Cerebellum (tissue), 4 donors: ENCODE measurements at places on chromosomes 2 and 18. TPM values are rescaled to one million over a fixed set of nuclear protein-coding genes. Genes with fewer than 3 reads are reported as not detected.
A peak's percentile ranks its signal among the peaks of the same experiment; 100 is the strongest.

Gene FAM124B
- 5.2 TPM for total RNA-seq

Gene VWA3B
- total RNA-seq = 0.73 TPM

Gene NOSTRIN
- total RNA-seq = 8.7 TPM

Gene RAB6C
- 1.2 TPM for total RNA-seq

Gene CHRNG
- total RNA-seq = not detected

Gene KCNG2
- 2.1 TPM for total RNA-seq

Gene NMS
- not detected for total RNA-seq

Gene TRIM43
- total RNA-seq = 1.1 TPM

Gene DSG4
- not detected for total RNA-seq

Gene TFCP2L1
- total RNA-seq = 0.45 TPM

Gene RGPD3
- 0.82 TPM for total RNA-seq

GRCh38 chr2:19894134-19894792, 7.5 kb downstream of the TTC32 start:
- no peak for DNase-seq

DNA sequence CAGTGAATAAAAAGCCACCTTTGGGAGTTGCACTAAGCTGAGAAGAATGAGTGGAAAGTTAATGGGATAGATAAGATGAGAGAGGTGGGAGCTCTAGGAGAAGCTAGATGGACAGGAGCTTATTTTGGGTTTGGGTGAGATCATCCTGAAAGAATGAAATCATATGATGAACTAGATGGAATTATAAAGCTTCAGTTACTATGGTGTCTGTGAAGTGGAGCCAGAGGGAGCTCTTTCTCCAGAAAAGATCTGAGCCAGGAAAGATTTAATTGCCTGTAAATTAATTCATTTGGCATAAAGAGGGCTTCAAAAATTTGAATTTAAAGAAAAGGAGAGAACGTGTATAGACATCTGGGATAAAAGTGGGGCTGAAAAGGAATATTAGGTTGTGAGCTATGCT, 10.3 kb downstream of the DNAH6 start:
- DNase-seq = no peak

DNA sequence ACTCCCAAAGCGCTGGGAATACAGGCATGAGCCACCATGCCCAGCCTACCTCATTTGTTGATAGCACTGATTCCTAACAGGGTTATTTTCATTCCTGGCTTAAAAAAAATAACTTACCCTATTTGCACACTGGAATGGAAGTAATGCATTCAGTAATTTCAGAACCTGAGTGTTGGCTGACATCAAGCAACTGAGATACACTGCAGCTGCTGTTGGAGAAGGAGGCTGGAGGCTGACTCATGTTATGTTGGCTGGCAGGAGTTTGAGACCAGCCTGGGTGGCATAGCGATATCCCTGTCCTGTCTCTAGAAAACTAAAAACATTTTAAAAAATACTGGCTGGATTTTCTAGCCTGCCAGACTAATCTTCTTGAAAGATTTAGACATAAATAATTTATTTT, 385.1 kb upstream of the MEX3C start:
- no peak for DNase-seq

DNA sequence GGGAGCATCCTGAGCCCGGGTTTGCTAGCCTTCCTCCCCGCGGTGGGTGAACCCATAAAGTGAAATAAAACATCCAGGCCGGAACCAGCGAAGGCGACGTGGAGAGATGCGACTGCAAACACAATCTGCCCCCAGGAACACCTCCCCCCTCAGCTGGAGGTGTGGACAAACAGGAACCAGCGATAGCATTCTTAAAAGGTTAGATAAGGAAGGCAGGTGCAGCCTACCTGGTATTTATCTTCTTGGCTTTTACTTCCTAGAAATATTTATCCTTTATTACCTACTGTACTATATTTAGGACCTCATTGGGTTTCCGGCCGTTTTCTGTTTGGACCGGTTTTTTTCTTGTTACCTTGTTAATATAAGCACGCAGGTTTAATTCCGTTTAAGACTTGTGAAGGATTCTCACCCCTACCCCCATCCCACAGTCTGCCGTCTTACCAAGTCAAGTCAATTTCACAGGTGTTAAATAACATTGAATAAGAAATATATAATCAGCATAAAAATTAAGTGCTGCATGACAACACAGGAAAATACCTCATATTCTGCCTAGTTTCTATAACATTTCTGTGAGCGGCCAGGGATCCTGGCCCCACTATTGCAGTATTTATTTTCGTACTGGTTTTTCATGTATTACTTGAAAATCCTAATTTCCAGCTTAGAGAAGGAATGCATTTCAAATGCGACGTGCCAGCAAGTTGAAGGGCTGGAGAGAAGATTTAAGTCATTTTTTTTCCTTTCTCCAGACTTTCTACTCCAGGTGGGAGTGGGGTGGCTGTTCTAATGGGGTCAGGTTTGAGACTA, 224.0 kb upstream of the ID2 start:
- DNase-seq = no peak

DNA sequence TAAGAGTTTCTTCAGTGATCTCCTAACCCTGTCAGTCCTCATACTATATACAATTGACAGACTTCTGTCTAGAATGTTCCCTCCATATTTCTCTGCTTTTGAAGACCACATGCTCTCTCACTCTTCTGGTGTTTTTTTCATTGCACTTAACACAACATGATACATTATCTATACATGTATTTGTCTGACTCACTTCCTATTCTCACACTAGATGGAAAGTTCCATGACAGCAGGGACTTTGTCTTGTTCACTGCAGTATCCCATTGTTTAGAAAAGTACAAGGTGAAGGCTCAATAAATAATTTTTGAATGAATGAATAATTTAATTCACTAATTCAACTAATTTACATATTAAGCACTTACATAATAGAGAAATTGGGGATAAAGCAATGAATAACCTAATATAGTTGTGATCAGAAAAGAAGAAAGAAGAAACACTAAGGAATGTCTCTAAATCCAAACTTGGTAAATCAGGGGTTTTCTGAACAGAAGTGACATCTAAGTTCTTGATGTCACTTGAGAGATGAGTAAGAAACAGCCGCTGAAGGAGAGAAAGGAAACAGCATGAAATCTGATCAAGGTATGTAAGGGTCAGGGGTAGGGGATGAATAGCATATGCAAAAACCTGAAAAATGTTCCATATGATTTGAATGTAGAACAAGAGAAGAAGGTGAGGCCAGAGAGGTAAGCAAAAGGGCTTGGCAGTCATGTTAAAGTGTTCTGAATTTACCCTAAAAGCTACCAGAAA, 42.4 kb downstream of the MBD2 start:
- DNase-seq = no peak

DNA sequence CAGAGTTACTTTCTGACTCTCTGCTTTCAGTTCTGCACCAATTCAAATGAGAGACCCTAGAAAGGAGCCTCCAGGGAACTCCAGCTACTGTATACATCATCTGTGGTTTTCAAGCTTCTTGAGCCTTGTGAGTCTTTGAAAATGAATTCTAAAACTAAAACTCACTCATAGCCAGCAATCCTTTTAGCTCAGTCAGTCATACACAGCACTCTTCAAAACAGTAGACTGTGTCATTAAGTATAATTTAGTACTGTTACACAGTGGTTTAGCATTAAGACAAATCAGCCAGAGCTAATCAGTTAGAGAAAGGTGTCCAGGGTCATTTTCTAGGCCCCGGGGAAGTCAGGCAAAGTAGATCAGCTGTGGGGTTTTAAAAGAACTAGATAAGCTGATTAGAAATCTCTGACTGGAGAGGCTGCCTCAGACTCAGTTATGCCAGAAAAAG, 322.1 kb upstream of the THUMPD2 start:
- no peak for DNase-seq

DNA sequence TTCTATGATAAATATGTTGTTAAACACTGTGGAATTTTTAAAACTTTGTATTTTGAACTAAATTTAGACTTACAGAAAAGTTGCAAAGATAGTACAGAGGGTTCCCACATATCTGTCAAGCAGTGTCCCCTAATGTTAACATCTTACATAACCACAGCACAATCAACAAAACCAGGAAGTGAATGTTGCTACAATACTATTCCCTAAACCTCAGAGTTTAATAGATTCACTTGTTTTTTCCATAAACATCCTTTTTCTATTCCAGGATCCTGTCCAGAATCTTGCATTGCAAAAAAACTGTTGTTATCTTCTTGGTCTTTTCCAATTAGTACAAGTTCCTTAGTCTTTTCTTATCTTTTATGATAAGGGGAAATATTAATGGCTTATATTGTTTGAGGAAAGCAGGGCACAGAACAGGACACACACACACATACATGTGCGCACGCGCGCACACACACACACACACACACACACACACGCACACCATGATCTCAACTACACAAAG, 251.1 kb upstream of the TRIB2 start:
- DNase-seq = no peak

DNA sequence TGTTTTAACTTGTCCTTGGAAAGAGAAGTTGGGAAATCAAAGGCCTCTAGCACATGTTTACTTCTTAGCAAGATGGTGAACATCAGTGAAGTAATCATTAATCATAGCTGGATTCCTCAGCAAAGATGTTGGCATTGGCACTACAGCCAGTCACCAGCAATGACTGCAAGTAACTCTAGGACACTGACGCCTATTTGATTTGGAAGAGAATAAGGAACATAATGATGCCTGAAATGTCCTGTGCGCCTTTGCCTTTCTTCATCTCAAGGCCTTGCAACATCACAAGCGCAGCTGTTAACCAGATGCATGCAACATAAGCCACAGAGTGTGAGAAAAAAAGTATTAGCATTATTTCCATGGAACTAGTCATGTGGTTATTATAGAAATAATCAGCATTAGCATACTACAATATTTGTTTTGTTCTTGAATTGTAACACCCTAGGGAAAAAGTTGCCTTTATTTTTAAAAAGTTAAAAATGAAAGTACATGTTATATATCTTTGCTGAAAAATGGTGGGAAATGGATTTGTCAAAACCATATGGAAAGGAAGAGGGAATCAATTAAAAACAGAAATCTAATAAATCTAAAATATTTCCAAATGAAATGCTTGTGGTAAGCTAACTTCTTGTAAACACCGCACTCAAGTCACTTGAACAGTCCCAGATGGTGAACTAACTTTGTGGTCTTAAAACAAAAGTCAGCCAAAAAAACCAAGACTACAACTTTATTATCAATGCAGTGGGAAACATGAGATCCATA, 55.6 kb downstream of the THADA start:
- no peak for DNase-seq

DNA sequence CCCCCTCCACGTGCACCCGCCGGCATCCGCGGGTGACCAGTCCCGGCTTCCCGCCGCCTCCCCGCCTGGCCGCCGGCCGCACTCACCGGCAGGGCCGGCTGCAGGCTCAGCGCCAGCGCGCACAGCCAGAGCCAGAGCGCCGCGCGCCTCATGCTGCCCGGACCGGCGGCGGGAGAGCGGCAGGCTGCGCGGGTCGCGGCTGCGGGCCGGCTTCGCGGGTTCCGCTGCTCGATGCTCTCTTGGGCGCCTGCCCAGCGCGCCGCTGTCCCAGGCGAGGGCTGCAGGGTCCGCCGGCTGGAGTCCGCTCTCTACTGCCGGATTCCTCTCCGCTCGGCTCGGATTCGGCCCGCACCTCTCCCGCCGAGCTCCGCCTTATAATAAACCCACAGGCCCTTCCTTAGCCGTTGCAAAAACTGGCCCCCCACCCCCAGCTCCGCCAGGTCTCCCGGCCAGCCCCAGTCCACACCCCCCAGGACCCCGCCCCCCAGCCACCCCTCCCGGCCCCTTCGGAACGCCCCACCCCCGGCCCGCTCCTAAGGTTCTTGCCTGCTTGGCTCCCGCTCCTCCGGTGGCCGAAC, at the start of gene SDC1:
TSS of gene SDC1 (minus strand) at position 415 of the 578 bp plus-strand sequence. CDS start at position 152, 263 bp downstream.
- peak; percentile 17 for DNase-seq

- DNase-seq = no peak
Measured at GRCh38 chr18:75897386-75897785, 469.9 kb upstream of the SMIM21 start.

GRCh38 chr2:1156059-1156458, 205.4 kb downstream of the SNTG2 start:
- DNase-seq = no peak

- DNase-seq = no peak
Measured at GRCh38 chr2:110149330-110150220, 34.0 kb upstream of the MALL start.

GRCh38 chr2:46333912-46334311, 36.7 kb downstream of the EPAS1 start:
- DNase-seq = peak; percentile 51

- DNase-seq = no peak
Measured at GRCh38 chr2:226211439-226211838, 588.2 kb downstream of the IRS1 start.

- no peak for DNase-seq
Measured at GRCh38 chr2:20322527-20323300, 27.9 kb downstream of the PUM2 start.

DNA sequence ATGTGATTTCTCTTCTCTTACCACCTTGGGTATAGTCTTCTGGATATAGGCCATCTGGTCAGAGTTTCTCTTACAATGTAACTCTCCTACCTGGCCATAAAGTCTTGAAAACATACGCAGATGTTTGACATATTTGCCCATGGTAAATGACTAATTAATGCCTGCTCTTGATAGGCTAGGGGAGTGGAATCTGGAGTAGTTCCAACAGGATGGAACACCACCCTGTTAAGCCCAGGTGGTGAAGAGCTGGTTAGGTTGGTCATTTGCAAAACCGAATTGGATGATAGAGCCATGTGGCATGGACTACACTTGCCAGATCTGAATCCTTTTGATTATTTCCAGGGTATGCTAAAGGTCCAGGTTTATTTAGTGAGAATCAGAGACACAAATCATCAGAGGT, 36.5 kb downstream of the HADHB start:
- no peak for DNase-seq

GRCh38 chr2:58553937-58554336, 312.8 kb upstream of the FANCL start:
- no peak for DNase-seq

DNA sequence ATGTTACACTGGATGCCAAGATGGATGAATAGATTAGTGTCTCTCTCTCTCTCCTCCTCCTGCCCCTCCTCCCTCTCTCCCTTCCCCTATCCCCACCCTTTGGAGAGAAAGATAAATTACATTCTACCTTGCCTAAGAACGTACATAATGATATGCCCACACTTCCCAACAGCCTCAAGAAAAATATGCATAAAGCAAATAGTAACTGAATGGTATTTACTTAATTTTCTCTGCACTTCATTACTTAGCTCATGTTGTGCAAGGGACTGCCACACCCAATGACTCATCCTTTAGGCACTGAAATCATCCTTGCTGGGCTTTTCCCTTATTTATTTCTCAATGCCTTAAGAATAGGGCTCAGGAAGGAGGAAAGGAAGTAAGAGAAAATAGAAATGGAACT, 137.3 kb upstream of the PID1 start:
- DNase-seq = no peak

DNA sequence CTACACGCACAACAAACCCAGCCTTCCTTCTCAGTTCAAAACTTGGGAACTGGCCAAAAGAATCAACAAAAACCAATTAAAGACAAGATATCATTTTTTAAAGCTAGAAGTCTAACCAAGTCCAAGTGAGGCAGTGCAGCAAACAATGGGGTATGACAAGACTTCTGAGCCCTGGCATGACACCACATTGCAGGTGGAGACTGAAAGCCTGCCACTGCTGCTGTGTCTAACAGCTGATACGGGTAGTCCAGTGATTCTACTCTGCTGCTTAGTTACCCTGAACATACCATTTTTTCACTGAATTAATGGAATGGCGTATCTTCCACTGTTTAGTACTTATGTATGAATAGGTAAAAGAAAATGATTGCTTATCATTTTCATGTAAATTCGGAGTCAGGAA, 47.4 kb upstream of the KIDINS220 start:
- DNase-seq = no peak

GRCh38 chr2:200426754-200427153, 83.1 kb downstream of the KCTD18 start:
- DNase-seq = no peak
